GM13976 (cell line): ENCODE measurements at places on chromosomes 12 and 14.

DNA sequence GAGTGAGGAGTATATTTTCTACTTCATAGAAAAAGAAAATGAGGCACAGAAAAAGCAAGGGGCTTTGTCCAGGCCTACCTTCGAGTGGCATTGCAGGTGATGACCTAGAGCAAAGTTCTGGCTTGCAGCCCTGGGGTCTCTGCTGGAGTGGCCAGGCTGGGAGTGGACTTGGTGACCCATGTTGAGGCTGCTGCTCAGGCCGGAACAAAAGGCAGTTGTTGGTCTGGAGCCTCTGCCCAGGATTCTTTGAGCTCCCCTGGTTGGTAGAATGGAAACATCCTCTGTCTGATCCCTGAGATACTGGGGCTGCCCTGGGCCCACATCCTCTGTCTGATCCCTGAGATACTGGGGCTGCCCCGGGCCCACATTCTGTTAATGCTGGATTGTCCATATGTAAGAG is 86.1 kb downstream of the ADCK1 start:
- DNase-seq: no peak

DNA sequence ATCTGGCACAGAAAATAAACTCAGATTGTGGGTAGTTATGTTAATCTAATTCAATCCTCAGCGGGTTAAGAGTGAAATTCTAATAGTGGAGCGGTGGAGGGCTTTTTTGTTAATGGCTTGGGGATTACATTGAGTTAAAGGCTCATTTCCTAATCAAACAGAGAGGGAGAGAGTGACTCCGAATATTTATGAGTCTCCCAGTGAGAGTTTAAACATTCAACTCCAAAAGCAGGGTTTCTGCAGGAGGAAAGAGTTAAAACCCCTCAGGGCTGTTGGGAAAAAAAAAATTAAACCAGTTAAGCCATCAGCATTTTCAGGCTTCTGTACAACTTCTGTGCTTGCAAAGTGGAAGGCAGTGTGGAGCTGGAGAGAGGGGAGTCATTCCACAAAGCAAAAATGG is 62.1 kb upstream of the ESRRB start:
- DNase-seq: no peak

DNA sequence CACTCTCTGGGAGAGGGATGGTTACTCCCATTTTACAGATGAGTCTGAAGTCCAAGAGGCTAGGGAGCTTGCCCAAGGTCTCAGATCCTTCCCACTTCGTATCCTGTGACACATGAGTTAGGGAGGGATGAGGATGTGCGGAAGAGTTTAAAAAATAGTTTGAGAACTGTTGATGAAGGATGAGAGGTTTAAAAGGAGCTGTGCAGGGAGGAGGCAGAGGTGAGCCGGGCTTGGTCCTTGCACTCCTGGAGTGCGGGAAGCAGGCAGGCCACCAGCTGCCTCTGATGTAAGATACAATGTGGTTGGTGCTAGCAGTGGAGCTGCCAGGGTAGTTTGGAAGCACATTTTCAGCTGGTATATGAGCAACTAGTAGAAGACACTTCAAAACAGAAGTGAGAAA is 46.5 kb downstream of the TSPAN9 start:
- DNase-seq: no peak

GRCh38 chr14:103143506-103143905 is 20.2 kb downstream of the TNFAIP2 start:
- DNase-seq: no peak

DNA sequence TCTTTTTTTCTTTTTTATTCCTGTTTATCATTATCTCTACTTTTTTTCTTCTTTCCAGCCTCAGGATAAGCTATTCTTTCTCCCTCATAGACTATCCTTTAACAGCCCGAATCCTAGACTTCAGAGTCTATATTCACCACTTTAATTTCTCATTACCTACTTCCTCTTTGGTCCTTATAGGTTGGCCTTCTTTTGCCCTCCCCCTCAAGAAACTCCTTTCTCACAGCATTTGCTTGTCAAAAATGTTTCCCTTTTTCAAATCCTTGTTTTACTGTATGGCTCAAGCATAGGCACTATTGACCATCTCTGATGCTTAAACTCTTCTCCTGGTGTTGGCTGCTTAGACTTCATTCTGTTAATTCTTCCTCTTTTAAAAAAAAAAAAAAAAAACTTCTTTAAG is 52.5 kb downstream of the KIAA0586 start:
- peak; percentile 10 for DNase-seq

GRCh38 chr12:69324797-69325466 is 23.2 kb upstream of the LYZ start:
- DNase-seq: peak; percentile 43

DNA sequence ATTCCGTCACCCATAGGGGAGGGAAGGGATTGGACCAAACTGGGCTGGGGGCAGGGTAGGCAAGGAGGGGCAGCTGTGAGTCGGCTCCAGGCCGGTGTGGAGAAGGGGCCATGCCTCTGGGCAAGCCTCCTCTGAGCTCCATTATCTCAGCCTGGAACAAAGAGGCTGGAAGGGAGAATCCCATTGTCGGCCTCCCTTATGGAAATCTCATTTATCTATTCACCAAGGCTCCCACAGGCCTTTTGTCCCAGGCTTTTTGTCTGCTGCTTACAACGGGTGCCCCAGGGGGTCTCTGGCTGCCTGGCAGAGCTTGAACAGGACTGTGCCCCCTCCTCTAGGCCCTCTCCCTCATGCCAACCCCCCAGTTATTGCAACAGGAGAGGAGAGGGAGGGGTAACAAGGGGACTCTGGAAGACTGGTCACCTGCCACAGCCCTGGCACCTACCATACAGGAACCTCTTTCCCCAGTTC is 19.5 kb downstream of the FIGNL2 start:
- DNase-seq: no peak

DNA sequence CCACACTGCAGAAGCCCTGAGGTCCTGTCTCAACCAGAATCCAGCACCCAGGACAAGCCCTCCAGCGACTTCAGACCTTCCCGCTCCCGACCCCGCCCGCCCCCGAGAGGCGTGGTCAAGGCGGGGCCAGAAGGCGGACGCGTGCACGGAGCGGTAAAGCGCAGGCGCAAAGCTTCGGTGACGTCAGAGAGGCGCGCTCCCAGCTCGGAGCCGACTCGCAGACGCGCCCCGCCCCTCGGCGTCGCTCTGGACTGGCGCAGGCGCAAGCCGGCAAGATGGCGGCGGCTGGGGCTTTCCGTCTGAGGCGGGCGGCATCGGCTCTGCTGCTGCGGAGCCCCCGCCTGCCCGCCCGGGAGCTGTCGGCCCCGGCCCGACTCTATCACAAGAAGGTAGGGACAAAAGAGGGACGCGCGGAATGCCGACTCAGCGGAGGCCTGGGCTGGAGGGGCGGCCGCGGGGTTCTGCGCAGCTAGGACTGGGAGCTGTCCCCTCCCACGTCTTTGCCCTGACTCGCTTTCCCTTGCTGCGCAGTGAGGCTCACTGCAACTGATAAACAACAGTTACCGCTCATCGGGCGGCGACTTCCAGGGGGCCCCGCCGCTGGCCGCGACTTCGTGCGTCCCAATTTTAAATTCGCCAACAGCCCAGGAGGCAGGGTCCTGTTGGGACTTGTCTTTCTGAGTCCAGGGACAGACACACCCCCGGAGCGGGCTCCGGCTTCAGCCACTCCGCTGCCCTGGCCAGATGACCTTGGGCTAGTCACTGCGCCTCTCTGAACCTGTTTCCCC is at the start of gene ISCU:
Gene ISCU (plus strand): TSS at position 249 of the 788 bp plus-strand sequence. CDS start 27 bp downstream, at position 276.
- peak; percentile 98 for DNase-seq

DNA sequence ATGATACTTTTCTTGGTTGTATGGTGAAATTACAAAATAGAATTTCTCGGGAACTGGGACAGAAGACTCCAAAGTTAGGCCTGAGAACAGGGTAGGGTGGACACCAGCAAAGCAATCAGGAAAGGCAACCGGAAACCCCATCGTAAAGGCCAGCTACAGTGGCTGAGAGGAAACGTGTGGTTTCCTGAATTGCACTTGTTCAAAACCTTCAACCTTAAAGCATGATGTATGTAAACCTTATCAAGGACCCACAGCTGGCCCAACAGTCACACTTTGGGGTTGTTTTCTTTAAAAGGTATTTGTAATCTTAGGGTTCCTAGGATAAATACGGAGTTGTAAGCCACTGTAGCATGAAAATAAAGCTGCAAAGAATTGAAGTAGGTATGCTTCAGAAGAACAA is 2.2 kb upstream of the PTGDR start:
- DNase-seq: no peak
